ENCODE measurements at places on chromosomes 12 and 14.

GRCh38 chr12:64608901-64609535 lies 1.3 kb upstream of the RASSF3 start:
- DNase-seq, result peak; percentile 80
- no peaks in the 10 kb centered on the region for H3K36me3 ChIP-seq
- no peaks in the 10 kb centered on the region for H3K27me3 ChIP-seq
- H3K4me1 ChIP-seq, result peaks cover 1% of the 10 kb centered on the region

DNA sequence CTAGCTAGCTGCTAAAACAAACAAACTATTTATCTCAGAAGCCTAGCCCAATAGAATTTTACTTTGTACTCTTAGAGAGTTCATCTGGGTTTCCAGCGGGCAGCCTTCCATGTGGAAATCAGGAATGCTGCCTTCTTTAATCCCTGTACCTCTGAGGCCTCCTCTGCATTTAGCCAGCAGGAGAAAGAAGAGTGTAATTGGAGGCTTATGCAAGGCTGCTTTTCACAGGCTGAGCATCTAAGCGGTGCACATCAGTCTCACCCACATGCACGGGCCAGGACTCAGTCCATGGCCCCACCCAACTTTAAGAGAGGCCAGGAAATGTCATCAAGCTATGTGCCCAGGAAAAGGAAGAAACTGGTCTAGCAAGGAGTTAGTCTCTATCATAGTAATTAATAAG lies 14.0 kb upstream of the PTGDR start:
- H3K36me3 ChIP-seq, result no peaks in the 10 kb centered on the region
- no peaks in the 10 kb centered on the region for H3K4me1 ChIP-seq
- no peak overlapping the region for H3K27ac ChIP-seq
- DNase-seq, result no peak
- H3K4me3 ChIP-seq, result no peak overlapping the region

DNA sequence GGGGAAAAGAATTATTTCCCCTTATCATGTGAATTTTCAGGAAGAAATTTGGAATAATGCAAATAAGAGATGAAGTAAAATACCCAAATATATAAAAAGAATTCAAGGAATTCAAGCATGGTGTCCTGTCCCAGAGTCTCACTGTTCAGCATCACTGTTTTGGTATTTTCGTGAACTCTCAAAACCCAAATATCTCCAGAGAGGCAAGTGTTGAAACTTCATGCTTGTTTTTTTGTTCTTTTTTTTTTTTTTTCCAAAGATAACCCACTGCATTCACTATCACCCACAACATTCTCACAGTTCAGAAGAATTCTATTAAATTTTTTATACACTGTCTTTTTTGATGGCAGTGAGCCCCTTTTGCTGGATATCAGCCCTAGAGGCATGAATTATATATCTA lies 354.9 kb downstream of the DIO2 start:
- DNase-seq, result no peak
- no peaks in the 10 kb centered on the region for H3K27me3 ChIP-seq
- H3K4me3 ChIP-seq, result no peak overlapping the region
- H3K4me1 ChIP-seq, result no peaks in the 10 kb centered on the region

DNA sequence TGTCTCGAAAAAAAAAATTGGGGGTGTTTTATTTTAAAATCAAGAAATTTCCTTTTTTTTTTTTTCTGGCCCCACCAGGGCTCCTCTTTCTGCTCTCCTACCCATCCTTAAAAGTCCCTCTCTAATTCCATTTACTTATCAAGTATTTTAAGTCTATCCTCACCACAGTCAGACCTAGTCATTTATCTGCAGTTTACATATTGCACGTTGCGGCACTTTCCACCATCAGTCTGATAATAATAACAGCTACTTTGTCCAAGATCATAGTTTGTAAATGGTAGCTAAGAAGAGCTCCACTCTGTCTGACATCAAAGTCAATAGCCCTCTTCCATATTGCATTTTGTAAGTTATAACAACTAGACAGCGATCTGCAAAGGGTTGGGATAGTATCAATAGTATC lies 23.6 kb upstream of the CAND1 start:
- H3K27me3 ChIP-seq, result no peaks in the 10 kb centered on the region
- no peak for DNase-seq
- H3K27ac ChIP-seq, result no peak overlapping the region
- no peaks in the 10 kb centered on the region for H3K4me1 ChIP-seq
- no peak overlapping the region for H3K4me3 ChIP-seq

DNA sequence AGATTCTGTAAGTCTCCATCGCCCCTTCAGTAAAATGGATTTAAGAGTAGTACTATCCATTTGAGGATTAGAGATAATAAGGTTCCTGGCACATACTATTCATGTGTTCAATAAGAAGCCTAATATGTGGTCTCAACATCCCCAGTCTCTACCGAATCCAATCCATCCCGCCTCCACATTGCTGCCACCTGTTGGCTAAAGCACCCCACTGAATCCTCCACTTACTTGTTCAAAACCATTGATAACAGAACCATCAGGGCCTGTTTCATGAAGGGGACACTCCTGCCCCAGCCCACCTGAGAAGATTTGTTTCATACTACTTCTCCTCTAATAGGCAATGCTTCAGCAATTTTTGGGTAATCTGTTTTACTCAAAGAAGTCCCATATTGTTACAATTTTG lies 147.5 kb downstream of the SLC2A13 start:
- H3K4me3 ChIP-seq, result no peak overlapping the region
- H3K27ac ChIP-seq, result no peak overlapping the region
- H3K27me3 ChIP-seq, result no peaks in the 10 kb centered on the region
- no peaks in the 10 kb centered on the region for H3K4me1 ChIP-seq

DNA sequence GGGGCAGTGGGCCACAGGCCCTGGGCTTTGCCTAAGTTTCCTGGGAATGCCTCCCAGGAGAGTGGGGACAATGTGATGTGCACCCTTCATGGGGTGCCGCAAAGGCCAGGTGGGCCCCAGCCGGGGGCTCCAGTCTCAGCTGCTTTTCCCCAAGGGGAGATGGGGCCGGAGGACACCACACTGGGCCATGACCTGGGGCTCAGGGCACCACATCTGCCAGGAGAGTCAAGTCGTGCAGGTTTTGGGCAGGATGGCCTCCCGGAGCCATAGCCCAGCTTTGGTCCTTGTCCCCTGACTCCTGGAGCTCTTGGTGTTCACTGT lies 12.2 kb downstream of the HIP1R start:
- H3K27ac ChIP-seq, result no peak overlapping the region
- H3K27me3 ChIP-seq, result no peaks in the 10 kb centered on the region
- H3K4me1 ChIP-seq, result peaks cover 37% of the 10 kb centered on the region
- no peak for DNase-seq
- H3K36me3 ChIP-seq, result peaks cover 69% of the 10 kb centered on the region

GRCh38 chr12:11884706-11885105 lies 186.0 kb upstream of the BCL2L14 start:
- peak overlapping the region; percentile 70 for H3K27ac ChIP-seq
- peak; percentile 25 for DNase-seq

DNA sequence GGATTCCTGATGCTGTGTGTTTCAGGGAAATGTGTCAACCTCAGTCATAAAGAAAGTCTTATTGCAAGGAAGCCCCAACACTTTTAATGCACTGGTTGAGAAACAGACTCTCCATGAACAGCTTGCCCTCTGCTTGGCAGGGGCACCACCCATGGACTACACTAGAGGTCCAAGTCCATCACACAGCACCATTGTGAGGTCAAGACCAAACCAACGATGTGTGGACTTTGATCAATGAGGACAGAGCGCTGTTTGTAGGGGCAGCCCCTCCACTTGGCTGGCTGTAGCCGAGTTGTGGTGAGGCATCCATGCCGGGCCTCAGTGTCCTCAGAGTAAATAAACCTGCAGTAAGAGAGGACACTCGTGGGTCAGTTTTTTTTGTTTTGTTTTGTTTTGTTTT lies 29.8 kb downstream of the ZFYVE21 start:
- no peaks in the 10 kb centered on the region for H3K27me3 ChIP-seq
- peaks cover 10% of the 10 kb centered on the region for H3K4me1 ChIP-seq
- peaks cover 15% of the 10 kb centered on the region for H3K36me3 ChIP-seq
- no peak overlapping the region for H3K27ac ChIP-seq

- peaks cover 30% of the 10 kb centered on the region for H3K36me3 ChIP-seq
- H3K4me3 ChIP-seq, result no peak overlapping the region
- DNase-seq, result no peak
Observed at GRCh38 chr14:102930138-102930752, 7.8 kb downstream of the AMN start.

GRCh38 chr12:111425655-111426054 lies 19.9 kb downstream of the SH2B3 start:
- H3K4me1 ChIP-seq, result peaks cover 50% of the 10 kb centered on the region
- H3K27ac ChIP-seq, result peak overlapping the region; percentile 22
- peaks cover 58% of the 10 kb centered on the region for H3K36me3 ChIP-seq
- no peak overlapping the region for H3K4me3 ChIP-seq
- H3K27me3 ChIP-seq, result no peaks in the 10 kb centered on the region

DNA sequence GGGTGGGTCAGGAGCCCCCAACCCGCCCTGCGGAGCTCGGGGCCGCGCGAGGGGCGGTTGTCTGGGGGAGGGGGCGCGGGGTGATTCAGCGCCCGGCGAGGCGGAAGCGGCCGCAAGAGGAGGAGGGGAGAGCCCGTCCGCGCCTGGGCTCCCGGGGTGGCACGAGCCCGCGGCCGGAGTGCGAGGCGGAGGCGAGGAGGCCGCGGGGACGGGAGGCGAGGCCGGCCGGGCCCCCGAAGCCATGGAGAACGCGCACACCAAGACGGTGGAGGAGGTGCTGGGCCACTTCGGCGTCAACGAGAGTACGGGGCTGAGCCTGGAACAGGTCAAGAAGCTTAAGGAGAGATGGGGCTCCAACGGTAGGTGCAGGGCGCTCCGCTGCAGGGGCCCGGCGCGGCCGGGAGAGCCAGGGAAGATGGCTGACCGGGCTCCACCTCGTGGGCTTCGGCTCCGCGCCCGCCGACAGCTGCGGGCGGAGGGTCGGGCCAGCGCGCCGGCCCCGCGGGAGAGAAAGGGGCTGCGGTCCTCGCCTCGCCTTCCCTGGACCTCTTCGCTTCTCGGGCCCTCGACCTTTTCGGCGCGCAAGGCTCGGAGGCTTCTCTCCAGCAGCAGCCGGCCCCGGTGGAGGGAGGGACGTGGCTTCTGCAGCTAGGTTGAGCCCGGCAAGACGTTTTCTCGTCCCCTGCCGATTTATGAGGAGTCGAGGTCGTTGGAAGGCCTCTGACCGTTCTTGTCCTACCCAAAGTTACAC lies 677 bp downstream of the ATP2A2 start:
- no peaks in the 10 kb centered on the region for H3K27me3 ChIP-seq
- peaks cover 3% of the 10 kb centered on the region for H3K36me3 ChIP-seq
- H3K4me3 ChIP-seq, result peak overlapping the region; percentile 96
- peak overlapping the region; percentile 83 for H3K27ac ChIP-seq

GRCh38 chr12:116323406-116324386 lies 46.2 kb upstream of the MED13L start:
- H3K27ac ChIP-seq, result no peak overlapping the region
- no peaks in the 10 kb centered on the region for H3K36me3 ChIP-seq
- no peak for DNase-seq

- H3K36me3 ChIP-seq, result no peaks in the 10 kb centered on the region
- H3K27me3 ChIP-seq, result peaks cover 36% of the 10 kb centered on the region
- no peak for DNase-seq
- no peak overlapping the region for H3K27ac ChIP-seq
- H3K4me1 ChIP-seq, result peaks cover 18% of the 10 kb centered on the region
Observed at GRCh38 chr12:98751580-98752115, 106.6 kb downstream of the APAF1 start.

DNA sequence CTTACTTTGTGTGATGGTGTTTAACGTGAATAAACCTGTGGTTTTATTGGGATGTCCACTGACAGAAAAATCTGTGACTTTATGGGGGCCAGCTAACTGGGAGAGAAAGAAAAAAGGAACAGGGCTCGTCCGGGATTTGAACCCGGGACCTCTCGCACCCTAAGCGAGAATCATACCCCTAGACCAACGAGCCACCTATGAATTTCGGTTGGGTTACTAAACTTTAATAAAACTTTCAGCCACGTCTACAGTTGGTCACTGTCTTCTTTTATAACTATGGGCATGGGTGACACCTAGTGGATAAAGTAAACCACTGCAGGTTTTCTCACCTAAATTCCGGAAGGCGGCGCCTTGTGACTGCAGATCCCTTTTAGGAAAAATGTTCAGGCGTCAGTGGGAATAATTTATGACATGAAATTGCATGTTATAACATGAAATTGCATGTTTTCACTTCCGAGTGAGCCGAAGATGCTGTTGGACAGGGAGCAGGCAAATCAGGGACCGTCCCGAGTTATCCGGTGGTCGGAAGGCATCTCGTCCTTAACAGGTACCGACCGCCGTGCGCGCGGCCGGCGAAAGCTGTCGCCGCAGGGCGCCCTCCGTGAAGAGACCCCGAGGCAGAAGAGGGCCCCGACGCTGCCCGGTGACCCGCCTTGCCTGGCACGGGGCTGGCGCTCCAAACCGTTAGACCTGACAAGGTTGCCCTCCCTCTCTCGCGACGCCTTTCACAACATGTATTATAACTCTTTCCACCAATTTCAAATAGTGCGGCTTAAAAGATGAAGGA lies 18.2 kb upstream of the RNASE12 start:
- no peak overlapping the region for H3K27ac ChIP-seq
- peak; percentile 88 for DNase-seq
- H3K4me3 ChIP-seq, result peak overlapping the region; percentile 97
- no peaks in the 10 kb centered on the region for H3K36me3 ChIP-seq
- H3K27me3 ChIP-seq, result peaks cover 5% of the 10 kb centered on the region
- H3K4me1 ChIP-seq, result no peaks in the 10 kb centered on the region

DNA sequence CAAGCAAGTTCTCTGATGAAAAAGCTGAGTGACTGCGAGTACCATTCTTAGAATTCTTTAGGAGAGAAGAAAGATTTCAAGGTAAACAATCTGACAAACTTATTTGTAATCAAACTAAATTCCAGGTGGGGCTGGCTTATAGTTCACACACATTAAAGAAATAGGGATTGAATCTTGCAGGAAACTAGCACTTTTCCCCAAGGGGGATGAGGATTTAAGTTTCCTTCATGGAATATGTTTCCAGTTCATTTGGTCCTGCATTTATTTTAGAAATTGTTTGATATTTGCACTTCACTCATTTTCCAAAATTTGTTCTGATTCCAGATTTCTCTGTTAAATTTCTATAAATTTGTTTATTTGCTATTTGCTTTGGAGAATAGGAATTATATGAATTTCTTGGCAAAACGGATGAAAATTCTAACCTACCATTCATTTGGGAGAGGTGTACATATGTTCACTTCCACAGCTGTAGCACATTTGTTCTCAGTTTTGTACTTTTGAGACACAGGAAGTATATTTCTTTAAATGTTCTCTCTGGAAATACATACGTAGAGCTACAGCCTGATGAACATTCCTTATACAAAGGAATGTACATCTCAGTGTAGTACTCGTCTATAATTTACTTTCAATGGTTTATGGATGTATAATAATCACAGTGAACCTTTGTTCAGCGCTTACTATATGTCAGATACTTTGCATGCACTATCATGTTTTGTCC lies 145.5 kb downstream of the AKAP6 start:
- H3K36me3 ChIP-seq, result no peaks in the 10 kb centered on the region
- no peak for DNase-seq
- H3K4me3 ChIP-seq, result no peak overlapping the region
- peak overlapping the region; percentile 49 for H3K27ac ChIP-seq
- no peaks in the 10 kb centered on the region for H3K27me3 ChIP-seq

DNA sequence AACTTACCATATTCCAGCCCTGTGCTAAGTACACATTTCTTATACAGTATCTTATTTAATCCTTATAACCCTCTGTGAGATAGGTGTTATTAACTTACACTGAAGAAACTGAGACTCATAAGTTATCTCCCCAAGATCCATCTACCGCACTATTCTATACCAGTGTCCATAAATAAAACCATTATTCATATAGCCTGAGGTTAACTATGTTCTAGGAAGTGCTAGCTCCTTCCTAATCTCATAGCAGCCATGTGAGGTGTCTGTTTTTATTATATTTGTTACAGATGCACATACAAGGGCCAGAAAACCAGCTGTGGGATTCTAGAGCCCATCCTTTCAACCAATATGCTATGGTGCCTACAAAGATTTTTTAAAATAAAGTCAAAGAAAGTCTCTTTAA lies 100.3 kb upstream of the RAP1B start:
- no peaks in the 10 kb centered on the region for H3K4me1 ChIP-seq
- H3K36me3 ChIP-seq, result no peaks in the 10 kb centered on the region
- no peaks in the 10 kb centered on the region for H3K27me3 ChIP-seq
- H3K4me3 ChIP-seq, result no peak overlapping the region
